ENCODE measurements at places on chromosomes 11 and 22.

DNA sequence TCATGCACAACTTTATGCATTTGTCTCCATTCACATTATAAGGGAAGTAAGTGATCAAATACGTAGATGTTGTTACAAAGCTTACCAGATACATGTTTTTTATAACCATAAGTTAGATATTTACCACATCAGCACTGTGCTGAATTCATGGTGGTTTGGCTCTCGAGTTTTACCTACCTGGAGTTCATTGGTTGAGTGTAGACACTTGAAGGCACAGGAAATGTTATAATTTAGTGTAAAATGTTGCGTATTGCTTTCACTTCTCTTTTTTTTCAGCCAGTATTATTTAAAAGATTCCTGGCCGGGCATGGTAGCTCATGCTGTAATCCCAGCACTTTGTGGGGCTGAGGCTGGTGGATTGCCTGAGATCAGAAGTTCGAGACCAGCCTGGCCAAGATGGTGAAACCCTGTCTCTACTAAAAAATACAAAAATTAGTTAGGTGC lies 53.1 kb upstream of the GRK2 start:
- DNase-seq = no peak

DNA sequence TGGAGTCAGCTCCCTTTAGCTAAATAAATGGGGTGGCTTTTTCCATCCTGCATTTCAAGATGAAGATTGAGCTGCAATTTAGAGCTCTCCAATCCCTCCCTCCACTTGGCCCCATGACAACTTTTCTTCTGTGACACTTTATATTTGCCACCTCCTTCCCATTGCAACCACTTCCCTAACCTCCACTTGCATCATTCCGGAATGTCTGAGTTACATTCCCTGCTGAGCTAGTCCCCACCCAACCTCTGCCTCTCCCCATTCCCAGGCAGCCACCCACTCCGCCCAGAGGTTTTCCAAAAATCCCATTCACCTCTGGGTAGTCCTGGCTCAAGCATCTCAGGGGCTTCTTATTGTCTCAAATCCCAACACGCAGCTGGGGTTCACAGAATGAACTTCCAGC lies 24.7 kb downstream of the PC start:
- no peak for DNase-seq

- DNase-seq = no peak
These were observed 126.2 kb downstream of the BCR start for GRCh38 chr22:23306438-23306921.

- no peak for DNase-seq
These were observed 54.4 kb downstream of the TMEM135 start for GRCh38 chr11:87092159-87092558.

DNA sequence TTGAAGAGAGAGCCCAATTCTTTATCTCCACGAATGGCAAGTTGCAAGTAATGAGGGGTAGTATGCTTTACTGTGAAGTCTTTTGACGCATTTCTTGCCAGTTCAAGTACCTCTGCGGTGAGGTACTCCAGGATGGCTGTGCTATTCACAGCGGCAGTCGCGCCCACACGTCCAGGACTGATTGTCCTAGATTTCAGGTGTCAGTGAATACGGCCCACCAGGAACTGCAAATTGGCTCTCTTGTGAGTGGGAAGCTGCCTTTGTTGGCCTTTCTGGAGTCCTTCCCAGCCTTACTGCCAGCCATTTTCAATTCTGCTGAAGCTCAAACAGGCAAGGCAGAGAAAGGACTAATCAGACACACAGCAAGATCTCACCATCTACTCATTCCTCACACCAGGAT lies 8.5 kb downstream of the PPFIA1 start:
- DNase-seq = no peak

DNA sequence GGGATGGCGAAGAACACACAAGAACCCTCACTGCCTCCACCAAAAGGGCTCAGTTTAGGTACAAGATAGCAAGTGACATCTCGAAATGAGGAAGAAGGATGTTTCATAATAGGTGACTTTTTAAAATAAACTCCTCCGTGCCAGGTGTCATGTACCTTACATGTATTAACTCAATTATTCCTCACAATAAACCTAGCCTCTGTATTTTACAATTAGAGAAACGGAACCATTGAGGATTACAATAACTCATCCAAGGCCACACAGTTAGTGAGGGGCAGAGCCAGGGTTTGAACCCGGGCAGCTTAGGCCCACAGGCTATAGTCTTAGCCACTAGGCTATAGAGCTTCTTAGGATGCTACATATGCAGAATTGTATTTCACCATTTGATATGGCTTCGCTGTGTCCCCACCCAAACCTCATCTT lies 965 bp upstream of the PAMR1 start:
- DNase-seq = no peak

DNA sequence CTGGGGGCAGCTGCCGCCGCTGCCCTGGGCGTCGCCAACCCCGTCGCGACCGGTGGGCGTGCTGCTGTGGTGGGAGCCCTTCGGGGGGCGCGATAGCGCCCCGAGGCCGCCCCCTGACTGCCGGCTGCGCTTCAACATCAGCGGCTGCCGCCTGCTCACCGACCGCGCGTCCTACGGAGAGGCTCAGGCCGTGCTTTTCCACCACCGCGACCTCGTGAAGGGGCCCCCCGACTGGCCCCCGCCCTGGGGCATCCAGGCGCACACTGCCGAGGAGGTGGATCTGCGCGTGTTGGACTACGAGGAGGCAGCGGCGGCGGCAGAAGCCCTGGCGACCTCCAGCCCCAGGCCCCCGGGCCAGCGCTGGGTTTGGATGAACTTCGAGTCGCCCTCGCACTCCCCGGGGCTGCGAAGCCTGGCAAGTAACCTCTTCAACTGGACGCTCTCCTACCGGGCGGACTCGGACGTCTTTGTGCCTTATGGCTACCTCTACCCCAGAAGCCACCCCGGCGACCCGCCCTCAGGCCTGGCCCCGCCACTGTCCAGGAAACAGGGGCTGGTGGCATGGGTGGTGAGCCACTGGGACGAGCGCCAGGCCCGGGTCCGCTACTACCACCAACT lies 1.0 kb downstream of the FUT4 start:
- DNase-seq = no peak

GRCh38 chr11:69217276-69218105 lies 61.8 kb downstream of the SMIM38 start:
- DNase-seq = no peak

- no peak for DNase-seq
These were observed 168.9 kb downstream of the MN1 start for GRCh38 chr22:27632451-27633295.

- DNase-seq = peak; percentile 5
These were observed 63.2 kb upstream of the SNX19 start for GRCh38 chr11:130979386-130979972.

- DNase-seq = no peak
These were observed 5.4 kb upstream of the MAPK8IP2 start for GRCh38 chr22:50595189-50595588.

GRCh38 chr11:78061921-78062311 lies 1.7 kb upstream of the THRSP start:
- no peak for DNase-seq

- DNase-seq = no peak
These were observed 32.7 kb downstream of the P4HA3 start for GRCh38 chr11:74278721-74279161.
